HS-5 (cell line): ENCODE measurements at places on chromosomes 3 and 15.
A peak's percentile ranks its signal among the peaks of the same experiment; 100 is the strongest.

DNA sequence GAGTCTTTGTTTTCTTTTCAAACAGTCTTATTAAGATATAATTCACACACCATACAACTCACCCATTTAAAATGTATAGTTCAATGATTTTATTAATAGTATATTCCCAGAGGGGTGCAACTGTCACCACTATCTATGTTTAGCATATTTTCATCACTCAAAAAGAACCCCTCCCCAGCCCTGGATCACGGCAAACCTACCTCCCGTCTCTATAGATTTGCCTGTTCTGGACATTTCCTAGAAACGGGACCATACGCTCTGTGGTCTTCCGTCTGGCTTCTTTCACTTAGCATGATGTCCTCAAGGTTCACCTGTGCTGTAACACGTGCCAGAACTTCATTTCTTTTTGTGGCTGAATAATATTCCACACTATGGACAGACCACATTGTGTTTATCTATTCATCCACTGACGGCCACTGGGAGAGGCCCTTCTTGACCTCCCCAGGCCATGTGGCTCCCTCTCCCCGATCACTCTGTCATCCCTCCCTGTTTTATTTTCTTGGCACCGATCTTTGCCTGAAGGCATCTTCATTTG is 56.4 kb downstream of the IQSEC1 start:
- no peak for DNase-seq

DNA sequence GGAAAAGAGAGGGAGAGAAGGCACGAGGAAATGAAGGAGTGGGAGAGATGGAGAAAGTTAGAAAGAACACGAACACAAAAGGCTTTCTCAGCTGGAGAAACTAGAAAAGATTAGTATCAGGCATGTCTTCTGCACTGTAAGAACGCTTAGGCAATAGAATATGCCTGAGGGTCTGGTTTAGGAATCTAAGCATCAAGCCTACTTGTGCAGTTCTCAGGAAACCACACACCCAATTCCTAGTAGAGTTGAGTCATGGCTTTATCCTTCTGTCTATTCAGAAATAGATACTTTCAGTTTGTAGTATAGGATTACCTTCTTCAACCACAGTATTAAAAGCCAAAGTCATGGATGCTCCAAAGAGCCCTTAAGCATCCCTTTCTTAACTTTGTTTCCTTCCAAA is 969.4 kb downstream of the NTRK3 start:
- peak; percentile 65 for DNase-seq

- DNase-seq, result no peak
Observed at GRCh38 chr3:142628801-142629200, 32.6 kb downstream of the PLS1 start.

DNA sequence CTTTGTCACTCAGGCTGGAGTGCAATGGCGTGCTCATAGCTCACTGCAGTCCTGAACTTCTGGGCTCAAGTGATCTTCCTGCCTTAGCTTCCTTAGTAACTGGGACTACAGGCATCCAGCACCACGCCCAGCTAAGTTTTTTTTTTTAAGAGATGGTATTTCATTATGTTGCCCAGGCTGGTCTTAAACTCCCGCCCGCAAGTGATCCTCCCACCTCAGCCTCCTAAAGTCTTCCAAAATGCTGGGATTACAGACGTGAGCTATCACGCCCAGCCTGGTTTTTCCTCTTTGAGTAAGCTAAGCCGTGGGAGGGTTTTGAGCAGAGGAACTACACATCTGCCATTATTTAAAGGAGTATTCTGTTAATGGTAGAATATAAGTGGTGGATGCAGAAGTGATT is 7.4 kb upstream of the LRRFIP2 start:
- no peak for DNase-seq

DNA sequence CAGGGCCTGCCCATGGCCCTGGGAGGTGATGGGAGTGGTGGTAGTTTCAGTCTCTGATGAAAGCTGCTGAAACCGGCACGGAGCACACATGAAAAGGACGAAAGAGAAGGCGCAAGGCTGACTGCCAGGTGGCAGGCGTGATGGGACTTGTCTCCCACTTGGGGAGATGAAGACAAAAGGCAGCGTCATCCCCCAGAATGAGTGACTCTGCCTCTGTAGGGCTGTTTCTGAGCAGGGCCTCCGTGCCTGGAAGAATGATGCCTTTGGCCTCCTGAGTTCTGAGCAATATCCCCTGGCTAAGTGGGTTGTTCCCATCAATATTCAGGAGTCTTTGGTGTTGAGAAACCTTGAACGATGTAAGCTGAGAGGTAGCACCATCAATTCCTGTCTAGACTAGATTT is 237.8 kb downstream of the OPA1 start:
- no peak for DNase-seq

DNA sequence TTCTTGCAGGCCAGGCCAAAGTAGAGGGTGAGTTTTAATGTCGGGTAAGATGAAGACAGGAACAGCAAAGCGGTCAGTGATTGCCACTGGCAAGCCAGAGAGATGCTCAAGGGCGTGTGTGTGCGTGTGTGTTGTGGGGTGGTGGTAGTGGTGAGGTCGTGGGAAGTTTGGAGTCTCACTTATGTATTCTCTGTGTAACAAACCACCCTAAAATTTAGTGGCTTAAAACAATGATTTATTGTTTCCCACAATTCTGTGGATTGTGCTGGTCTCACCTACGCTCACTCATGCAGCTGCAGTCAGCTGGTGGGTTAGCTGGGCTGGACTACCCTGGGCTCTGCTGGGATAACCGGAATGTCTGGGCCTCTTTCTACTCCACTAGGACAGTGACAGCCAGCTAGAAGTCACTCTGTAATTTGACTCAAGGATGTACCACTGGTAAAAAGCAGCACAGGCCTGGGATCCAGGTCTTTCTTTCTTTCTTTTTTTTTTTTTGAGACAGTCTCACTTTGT is 50.9 kb upstream of the BHLHE40 start:
- DNase-seq, result no peak

DNA sequence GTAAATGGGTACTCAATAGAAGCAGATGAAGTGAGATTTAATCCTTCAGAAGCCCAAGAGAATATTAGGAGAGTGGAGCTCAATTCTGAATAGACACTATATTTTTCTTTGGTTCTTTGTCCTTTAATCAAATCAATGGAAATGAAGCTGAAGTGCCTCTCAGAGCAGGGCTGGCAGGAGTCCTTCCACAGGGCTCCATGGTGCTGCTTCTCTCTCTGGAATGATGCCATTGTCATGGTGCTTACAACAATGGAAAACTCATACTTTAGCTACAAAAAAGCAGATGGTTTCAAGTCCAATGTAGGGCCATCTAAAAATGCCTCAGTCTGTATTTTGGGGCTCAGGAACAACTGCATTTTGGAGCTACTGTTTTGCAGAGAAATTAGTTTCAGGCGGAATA is 125.1 kb downstream of the SNRK start:
- DNase-seq, result no peak

GRCh38 chr3:101095693-101096430 is 102.6 kb upstream of the ABI3BP start:
- DNase-seq, result no peak

DNA sequence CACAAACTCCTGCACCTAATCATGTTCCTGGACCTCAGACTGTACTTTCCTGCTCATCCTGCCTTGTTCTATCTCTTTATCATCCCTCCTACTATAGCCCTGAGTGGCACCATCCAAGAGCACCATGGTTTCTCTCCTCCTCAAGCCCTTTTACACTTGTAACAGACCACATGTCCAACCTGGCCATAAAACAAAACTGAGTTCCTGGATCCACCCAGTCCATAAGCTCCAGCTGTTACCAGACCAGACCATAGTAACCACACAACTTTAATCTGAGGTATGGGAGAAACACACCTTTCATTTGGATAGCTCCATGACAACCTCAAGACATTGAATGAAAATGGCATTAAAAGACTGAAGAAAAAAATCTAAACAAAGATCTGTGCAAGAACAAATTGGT is 9.1 kb downstream of the TM4SF18 start:
- DNase-seq, result no peak
